SK-MEL-5 (cell line): ENCODE measurements at places on chromosomes 2 and 18. TPM values are rescaled to one million over a fixed set of nuclear protein-coding genes. Genes with fewer than 3 reads are reported as not detected.

- no peak for DNase-seq
These were observed 197.5 kb downstream of the LTBP1 start for GRCh38 chr2:33144243-33144642.

- no peak for DNase-seq
These were observed 31.2 kb downstream of the DDX1 start for GRCh38 chr2:15622614-15623480.

The CNGA3 gene
- not detected in 2 replicates for total RNA-seq

GRCh38 chr2:234304950-234305349 is 191.9 kb downstream of the ARL4C start:
- no peak for DNase-seq

DNA sequence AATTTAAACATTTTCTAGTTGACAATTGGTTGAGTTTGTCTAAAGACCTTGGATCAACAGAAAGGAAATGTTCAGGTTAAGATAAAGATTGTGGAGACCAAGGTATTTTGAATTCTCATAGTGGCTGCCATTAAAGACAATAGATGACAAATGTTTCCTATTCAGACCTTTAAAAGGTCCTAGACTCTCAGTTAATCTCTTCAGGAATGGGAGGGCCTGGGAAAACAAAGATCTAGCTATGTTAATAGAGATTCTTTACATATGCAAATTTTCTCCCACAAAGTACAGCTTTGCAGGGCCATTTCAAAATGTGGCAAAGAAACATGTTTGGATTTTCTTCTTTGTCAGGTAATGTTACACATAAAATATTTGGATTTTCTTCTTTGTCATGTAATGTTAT is 403.9 kb downstream of the SPAG16 start:
- no peak for DNase-seq

DNA sequence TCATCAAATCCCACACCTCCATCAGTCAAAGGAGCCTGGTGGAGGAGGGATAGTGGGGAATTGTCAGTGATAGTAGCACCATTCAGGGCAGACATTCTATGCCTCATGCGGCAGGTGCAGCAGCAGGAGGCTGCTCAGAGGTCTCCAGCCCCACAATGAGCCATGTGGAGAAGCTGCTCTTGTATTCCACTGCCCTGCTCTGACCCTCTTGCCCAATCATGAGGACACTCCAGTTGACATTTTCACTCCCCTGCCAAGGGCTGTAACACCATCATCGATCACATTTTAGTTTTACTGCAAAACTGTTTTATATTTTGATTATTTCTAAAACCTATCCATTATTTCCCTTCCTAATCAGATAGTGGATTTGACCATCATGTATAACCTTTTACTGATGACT is 487.6 kb upstream of the KLHL29 start:
- no peak for DNase-seq

The CBLN2 gene
- not detected in 2 replicates for total RNA-seq

DNA sequence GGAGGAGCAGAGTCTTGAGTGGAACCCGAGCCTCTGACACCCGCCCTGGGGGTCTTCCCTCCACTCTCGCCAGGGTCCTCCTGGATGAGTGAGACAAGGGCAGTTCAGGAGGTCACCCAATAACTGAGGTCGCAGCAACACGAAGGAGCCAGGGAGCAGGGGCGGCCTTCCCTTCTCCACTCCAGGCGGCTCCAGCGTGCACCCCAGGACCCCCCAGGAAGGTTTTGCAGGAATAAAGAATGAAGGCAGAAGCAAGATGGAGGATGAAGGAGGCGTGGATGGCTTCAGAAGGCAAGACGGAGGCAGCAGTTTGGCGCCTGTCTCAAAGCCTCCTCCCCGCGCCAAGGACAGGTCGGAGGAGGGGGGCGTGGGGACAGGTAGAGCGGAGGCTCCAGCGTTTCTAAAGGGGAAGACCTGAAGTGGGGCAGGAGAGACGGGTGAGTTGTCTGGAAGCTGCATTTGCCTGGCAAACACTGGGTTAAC is 579 bp upstream of the ITM2C start:
- DNase-seq: no peak

The CYB5A gene
- 38.8 and 46.9 TPM in 2 replicates for total RNA-seq

GRCh38 chr2:168470320-168471162 is 14.5 kb downstream of the CERS6 start:
- DNase-seq: no peak

- no peak for DNase-seq
These were observed 45.3 kb upstream of the UNC80 start for GRCh38 chr2:209726311-209726710.

- DNase-seq: no peak
These were observed 795.1 kb upstream of the HS6ST1 start for GRCh38 chr2:129113776-129114175.

The SLC9A2 gene
- total RNA-seq: 0.08 TPM in 1 of 2 replicates, not detected in the other

GRCh38 chr2:17083902-17084301 is 418.3 kb upstream of the CYRIA start:
- no peak for DNase-seq

DNA sequence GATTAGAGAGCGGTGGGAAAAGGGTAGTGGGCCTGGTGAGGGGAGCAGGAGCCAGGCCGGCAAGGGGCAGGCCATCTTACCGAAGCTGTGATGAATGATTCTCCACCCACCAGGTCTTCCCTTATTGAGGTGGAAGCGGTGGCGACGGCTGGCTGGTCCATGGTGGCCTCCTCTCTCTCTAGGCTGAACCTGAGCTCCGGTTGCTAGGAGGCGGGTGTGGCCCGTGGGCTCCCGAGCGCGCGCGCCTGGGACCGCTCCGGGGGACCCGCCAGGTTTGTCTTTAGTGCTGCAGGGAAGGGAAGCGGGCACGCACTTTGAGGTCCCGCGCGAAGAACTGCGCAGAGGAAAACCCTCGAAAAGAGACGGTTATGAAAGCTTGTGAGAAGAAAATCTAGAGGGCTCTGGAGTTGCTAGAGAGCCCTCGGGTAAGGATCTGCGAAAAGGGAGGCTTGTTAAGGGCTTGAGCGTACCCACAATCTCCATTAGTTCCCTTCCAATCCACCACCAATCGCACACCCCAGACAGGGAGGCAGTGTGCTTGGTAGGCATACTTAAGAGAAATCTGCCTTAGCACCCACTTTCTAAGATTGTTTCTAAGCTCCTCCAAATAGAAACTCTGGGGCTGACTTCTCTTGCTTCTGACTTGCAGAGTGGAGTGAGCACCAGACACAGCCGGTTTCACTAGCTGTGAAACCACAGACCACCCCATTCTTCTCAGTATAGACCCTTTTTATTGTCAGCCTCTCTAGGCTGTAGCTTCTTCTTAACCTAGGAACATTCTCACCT is at the start of gene STPG4:
STPG4 (minus strand) TSS at position 218 of the 786 bp plus-strand sequence; CDS start at position 161, 57 bp downstream.
- DNase-seq: no peak

DNA sequence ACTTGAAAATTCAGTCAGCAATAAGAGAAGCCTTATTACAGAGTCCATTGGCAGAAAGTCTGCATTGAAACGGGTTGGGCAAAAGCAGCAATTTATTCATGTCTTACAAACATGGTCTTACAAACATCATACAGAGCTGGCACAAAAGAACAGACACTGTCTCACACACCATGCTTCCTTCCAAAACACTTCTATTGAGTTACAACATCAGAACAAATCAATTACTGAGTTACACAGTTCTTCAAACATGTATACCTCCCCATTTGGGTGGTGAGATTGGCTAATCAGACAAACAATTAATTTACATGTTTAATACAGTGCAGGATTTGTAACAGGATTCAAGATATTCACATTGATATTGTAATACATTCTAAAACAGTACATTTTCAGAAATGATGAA is 9.5 kb downstream of the SYT4 start:
- DNase-seq: no peak

DNA sequence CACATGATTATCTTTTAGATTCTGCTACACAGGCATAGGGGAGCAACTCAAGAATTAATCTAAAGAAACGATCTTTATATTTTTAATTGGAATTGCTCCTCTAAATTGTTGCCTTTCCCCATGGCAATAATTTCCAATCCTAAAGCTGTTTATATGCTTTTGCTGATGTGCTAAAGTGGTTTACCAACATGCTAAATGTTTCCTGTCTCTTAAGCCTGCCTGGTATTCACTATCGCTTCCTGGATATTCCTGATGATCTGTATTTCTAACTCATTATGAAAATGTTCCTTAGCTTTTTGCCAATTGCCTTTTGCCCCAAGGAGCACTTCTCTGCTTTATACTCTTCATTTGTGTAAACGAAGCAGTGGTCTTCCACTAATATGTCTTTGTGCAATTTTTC is 65.8 kb downstream of the PTPN2 start:
- no peak for DNase-seq

GRCh38 chr2:5530011-5530696 is 162.0 kb upstream of the SOX11 start:
- DNase-seq: no peak

The TTLL4 gene
- total RNA-seq: 32.3 and 41.4 TPM in 2 replicates

The SULT1C2 gene
- total RNA-seq: 5.0 and 10.7 TPM in 2 replicates

GRCh38 chr2:19461504-19462255 is 103.3 kb upstream of the OSR1 start:
- no peak for DNase-seq

GRCh38 chr2:10042301-10043161 is 819 bp upstream of the KLF11 start:
- DNase-seq: no peak

The AGXT gene
- total RNA-seq: 0.16 TPM in 1 of 2 replicates, not detected in the other
